Adipose tissue (tissue), 3 donors: ENCODE measurements at places on chromosomes 1 and 21. TPM values are rescaled to one million over a fixed set of nuclear protein-coding genes. Genes with fewer than 3 reads are reported as not detected.

ACTL8 gene
- polyA plus RNA-seq = not detected

MATN1 gene
- polyA plus RNA-seq = 0.21 TPM

NPHS2 gene
- not detected for polyA plus RNA-seq

PROK1 gene
- polyA plus RNA-seq = 0.06 TPM

LCE1D gene
- not detected for polyA plus RNA-seq
